ENCODE measurements at places on chromosomes 2 and 18. TPM values are rescaled to one million over a fixed set of nuclear protein-coding genes. Genes with fewer than 3 reads are reported as not detected.

GRCh38 chr2:74524005-74524404, 2.0 kb downstream of the DQX1 start:
- no peak for DNase-seq

GRCh38 chr2:190507135-190507534, 27.4 kb downstream of the NEMP2 start:
- DNase-seq = peak; percentile 57

DNA sequence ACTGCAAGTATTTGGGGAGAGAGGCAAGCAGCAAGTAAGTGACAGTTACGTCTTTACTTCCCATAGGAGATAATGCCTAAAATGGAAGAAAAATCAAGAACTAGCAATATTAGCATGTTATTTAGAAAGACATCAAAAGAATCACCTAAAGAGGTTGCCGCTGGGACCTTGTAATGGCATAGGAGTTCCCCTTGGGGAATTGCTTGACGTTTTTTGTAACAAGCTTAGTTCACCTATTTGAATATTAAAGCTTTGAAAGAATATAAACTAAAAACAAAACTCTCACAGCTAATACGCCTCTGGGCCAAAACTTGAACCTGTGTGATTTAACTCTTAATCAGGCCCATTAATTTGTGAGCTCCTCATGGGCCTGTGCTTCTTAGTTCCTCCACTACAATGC, 89.0 kb downstream of the AAK1 start:
- DNase-seq = no peak

GRCh38 chr2:68387408-68388350, 22.6 kb downstream of the PLEK start:
- DNase-seq = no peak

GRCh38 chr2:216619411-216620393, 13.5 kb upstream of the IGFBP2 start:
- DNase-seq = no peak

- no peak for DNase-seq
These were observed 36.0 kb upstream of the DTNB start for GRCh38 chr2:25709349-25709748.

Gene PLGLB1
- 5.4 TPM for total RNA-seq

Gene NT5DC4
- total RNA-seq = not detected

Gene RAPH1
- 60.2 TPM for total RNA-seq

GRCh38 chr2:74739129-74739528, 85.1 kb downstream of the SEMA4F start:
- no peak for DNase-seq

GRCh38 chr18:23703057-23703986, 14.1 kb downstream of the LAMA3 start:
- no peak for DNase-seq

DNA sequence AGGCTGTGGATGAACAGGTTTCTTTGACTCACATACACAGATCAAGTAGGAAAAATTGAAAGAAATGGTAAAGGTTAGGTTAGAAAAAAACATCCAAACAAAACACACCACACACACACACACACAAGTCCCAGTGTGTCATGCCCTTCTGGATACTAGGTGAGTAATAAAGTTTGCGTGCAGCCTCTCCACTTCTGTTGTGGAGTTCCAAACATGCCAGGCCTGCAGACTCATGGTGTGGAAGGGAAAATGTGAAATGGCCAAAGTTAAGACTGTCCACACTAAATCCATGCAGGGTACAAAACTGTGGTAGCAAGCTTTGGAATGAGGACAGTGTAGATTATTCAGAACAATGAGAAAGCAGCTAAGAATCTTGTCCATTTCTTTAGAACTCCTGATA, 114.6 kb downstream of the IKZF2 start:
- DNase-seq = no peak

Gene DES
- total RNA-seq = 4,715 TPM

Gene IER3IP1
- total RNA-seq = 9.4 TPM

- no peak for DNase-seq
These were observed 164.8 kb downstream of the PRKCE start for GRCh38 chr2:45816272-45816671.

Gene ADAM23
- total RNA-seq = 1.4 TPM

Gene MDH1B
- 0.60 TPM for total RNA-seq

- DNase-seq = no peak
These were observed 54.7 kb upstream of the SLC1A4 start for GRCh38 chr2:64934530-64934929.

- no peak for DNase-seq
These were observed 3.3 kb downstream of the GPR39 start for GRCh38 chr2:132419941-132420340.

DNA sequence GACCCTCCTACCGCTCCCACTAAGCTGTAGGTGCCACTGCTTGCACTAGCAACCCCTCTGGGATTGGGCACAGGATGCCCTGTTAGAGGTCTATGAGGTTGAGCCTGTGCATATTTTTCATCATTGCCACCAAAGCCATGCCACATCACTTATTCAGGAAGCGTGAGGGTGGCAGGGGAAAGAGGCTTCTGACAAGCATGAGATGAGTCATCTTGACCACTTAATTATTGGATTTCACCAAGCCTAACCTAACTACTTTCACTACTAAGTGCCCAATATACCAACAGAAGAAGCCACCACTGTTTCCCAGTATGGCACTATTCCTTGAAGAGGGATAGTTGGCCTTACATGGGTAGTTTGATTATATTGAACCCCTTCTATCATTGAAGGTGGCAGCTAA, 181.3 kb upstream of the EPHA4 start:
- no peak for DNase-seq

DNA sequence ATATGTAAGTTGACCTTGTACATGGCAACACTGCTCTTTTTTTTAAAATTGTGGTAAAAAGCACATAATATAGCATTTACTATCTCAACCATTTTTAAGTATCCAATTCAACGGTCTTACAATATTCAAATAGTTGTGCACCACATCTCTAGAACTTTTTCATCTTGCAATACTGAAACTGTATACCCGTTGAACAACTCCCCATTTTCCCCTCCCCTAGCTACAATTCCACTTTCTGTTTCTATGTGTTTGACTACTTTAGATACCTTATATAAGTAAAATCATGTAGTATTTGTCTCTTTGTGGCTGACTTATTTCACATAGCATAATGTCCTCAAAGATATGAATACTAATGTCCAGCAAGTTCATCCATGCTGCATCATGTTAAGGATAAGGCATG, 452.1 kb downstream of the TXNL1 start:
- DNase-seq = no peak
